ENCODE measurements at places on chromosomes 1 and 21.

DNA sequence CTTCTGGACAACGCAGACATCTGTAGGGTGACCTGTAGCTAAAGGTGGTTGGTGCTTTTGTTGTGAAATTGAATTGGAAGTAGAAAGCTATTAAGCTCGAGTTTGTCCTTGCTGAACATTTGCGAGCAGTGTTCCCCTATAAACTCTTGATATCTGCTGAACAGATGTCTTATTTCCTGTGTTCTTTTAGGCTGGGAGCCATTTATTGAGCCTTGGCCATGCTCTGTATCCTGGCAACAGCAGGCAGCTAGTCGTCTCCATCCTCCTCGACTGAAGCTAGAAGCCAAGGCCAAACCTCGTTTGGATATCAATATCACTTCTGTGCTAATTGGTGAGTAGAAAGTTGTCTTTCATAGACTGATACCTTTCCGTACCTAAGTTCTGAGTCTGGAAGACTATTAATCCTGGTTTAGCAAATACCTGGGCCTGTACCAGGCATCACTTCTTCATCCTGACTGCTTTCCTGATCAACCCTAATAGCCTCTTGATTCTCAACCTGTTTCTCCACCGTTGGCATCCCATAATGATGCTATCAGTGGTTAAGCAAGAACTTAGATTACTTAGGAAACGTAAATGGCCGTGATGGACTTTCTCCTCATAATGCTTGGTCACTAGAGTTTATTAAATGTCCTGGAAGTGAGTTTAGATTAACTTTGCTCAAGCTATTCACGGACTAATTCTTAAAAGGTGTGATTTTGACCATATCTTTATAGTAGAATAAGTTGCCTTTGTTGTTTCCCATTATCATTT is 103.4 kb downstream of the VPS13D start:
- DNase-seq, result no peak

DNA sequence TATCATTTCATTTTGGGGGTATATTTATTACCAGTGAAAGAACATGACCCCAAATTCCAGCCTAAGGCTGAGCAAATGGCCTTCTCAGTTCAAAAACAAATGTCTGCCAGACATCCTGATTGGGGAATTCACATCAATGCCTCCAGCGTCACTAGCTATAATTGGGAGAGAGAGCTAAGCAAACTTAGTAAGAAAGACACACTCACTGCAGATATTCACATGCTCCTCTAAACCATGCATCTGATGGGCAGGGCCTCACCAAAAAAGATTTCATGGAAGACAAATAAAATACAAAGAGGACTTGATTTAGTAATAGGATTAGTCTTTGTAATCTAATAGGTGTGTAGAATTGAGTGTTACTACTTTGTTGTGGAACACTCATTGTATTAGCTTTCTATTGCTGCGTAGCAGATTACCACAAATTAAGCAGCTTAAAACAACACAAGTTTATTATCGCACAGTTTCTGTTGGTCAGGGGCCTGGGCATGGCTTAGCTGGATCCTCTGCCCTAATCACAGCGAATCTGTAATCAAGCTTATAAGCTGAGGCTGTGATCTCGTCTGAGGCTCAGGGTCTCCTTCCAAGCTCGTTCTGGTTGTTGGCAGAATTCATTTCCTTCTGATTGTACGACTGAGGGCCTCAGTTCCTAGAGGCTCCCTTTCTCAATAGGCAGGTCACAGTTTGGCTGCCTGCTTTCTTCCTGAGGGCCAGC is 243.0 kb downstream of the PBX1 start:
- DNase-seq, result no peak

- DNase-seq, result no peak
Observed at GRCh38 chr1:7651203-7651602, 119.9 kb upstream of the VAMP3 start.

DNA sequence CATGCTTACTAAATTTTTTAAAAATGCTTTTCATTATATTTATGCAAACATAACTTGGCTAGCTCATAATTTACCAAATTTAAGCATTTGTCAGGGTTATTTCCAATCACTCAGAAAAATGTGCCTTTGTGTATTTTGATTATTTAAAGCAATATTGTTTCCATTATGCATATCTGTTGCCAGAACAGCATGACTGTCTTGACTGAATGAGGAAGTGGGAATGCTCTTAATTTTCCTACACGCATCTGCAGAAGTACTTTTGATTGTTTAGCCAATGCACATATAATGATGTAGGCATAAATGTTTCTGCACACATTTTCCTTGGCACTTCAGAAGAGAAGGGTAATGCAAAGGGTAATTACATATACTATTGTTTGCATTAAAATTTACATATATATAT is 92.5 kb upstream of the ADGRL2 start:
- no peak for DNase-seq

- DNase-seq, result no peak
Observed at GRCh38 chr1:167105271-167106118, 11.6 kb downstream of the STYXL2 start.
